Hematopoietic multipotent progenitor cell treated with erythropoietin and hydrocortisone succinate and interleukin-3 and kit ligand, for 8 days (in vitro differentiated cells): ENCODE measurements at places on chromosomes 7 and 10.

DNA sequence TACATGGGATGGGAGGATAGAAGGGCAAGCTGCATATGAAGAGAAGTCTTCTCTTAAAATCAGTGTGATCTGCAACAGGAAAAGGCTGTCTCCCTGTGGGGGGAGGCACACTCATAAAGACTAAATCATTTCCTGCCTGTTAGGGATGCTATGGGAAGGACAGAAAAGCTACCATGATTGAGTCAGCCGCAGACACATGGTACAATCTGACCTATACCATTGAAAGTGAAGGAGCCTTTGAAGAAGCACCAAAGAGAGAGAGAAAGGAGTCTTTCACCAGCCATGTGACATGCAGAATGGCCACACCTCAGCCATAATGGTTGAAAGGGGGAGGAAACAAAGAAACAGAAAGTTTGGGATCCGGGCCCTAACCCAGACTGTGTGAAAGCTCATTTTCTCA lies 29.1 kb downstream of the NUDCD3 start:
- DNase-seq: no peak

- no peak for DNase-seq
These were observed 5.1 kb downstream of the UBE3C start for GRCh38 chr7:157143788-157144187.

DNA sequence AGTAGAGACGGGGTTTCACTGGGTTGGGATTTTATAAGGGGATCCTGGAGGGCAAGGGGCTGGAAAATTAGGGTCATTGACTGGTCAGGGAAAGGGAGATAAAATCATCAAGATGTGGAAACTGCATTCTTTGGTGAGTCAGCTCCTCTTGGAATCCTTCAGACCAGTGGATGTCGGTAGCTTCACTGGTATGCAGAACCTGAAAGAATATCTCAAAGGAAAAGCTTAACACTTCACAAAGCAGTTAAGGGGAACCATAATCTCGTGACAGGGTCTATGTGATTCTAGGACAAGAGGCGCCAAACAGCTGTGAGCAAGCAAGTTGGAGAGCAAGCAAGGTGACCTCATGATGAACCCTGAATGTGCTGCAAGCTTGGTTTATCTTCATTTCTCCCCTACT lies 634.7 kb upstream of the AUTS2 start:
- no peak for DNase-seq

- peak; percentile 83 for DNase-seq
These were observed 4.1 kb upstream of the INTS1 start for GRCh38 chr7:1508277-1508758.

DNA sequence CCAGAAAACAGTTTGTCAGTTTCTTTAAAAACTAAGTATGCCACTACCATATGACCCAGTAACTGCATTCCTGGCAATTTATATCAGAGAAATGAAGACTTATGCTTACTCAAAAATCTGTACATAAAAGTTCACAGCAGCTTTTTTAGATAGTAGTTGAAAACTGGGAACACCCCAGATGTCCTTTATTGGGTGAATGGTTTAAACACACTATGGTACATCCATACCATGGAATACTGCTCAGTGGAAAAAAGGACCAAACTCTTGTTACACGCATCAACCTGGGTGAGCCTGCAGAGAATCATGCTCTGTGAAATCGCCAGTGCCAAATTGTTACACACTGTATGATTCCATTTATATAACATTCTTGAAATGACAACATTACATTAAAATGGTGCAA lies 127.6 kb upstream of the RET start:
- no peak for DNase-seq

DNA sequence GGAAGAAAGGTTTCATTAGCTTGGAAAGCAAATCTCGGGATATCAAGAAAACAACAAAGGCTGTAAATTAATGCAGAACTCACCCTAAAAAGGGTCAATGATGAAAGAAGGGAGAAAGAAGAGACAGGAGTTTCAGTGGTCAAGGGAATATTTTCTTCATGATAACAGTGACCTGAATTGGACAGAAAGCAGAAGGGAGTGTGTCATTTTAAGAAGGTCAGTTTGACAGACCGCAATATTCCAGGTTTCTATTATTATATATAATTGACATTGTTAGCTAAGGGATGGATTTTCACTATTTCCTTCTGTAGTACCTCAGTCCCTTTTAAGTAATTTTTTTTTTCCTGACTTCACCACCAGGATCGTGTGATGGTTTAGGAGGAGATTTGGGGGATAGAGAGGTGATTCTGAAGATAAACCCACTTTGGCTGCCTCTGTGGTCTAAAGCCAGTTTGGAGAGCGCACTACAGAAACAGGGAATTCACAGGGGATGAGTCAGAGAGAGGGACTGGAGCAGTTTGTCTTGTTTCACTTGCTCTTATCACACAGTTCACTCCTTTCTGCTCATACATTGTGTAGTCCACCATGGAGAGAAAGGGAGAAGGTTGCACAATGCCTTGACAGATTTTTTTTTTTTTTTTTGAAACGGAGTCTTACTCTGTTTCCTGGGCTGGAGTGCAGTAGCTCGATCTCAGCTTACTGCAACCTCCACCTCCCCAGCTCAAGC lies 417.9 kb downstream of the AUTS2 start:
- DNase-seq: no peak

DNA sequence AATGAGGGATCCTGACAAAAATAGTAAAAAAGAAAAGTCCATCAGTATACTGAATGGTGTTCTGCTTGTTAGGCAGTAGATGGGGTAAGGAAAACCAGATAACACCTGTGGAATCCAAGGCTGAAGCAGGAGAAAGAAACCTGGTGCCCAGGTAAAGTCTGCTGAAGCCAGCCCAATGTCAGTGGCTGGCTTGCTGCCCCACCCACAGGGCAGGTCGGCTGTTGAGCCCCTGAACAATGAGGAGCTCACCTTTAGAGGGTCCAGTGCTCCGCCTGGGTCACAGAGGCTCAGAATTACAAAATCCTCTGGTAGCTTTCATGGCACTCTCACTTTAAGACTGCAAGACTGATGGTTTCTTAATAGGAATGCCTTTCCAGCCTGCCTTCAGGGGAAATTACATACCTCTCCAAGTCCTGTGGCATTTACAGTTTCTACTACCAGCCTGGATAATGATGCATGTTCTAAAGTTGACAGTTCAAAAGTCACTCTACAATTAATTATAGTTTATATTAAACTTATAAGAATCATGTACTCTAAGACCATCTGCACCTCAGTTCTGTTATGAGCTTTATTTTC lies 23.8 kb downstream of the DHX32 start:
- no peak for DNase-seq

DNA sequence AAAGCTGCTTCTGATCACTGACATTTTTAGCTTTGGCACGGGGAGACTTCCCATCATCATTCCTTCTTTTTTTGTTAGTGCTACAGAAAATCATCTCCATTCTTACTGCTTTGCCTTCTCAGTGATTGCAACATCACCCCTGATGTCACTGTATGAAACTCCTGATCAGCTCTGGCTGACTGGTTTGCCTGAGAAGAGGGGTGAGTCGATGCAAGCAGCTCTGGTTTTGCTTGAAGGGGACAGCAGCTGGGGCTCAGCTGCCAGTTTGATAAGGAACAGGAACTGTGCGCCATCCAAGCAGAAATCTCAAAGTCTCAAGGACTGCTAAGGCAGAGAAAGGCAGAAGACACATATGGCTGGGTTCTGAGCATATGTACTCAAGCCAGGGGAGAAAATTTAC lies 808.5 kb upstream of the CELF2 start:
- no peak for DNase-seq

- no peak for DNase-seq
These were observed 51.7 kb upstream of the LEP start for GRCh38 chr7:128189231-128189930.

DNA sequence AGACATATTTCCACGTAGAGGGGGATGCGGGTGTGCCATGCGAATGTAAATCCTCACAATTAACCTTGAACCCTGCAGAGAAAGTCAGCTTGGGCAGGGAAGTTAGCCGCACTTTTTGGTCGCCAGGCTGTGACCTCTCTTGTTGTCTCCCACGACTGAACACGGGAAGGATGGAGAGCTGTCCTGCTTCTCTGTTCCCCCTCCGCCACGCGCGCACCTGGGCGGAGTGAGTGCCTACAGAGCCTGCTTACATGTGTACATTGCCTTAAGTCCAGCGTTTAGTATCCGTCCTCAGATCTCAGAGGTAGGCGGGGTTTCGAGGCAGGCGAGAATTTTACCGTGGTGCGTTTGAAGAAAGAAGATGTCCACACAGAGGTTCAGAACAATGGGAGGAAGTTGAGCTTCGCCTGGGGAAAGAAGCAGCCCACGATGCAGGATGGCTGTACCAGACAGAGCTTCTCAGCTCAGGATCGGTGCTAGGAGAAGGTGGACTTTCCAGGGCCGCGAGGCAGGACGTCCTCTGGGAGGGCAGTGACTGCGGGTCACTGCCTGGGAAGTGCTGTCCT lies 482 bp upstream of the ERCC6 start:
- DNase-seq: peak; percentile 63

GRCh38 chr10:70560511-70560941 lies 42.0 kb downstream of the PRF1 start:
- DNase-seq: no peak

DNA sequence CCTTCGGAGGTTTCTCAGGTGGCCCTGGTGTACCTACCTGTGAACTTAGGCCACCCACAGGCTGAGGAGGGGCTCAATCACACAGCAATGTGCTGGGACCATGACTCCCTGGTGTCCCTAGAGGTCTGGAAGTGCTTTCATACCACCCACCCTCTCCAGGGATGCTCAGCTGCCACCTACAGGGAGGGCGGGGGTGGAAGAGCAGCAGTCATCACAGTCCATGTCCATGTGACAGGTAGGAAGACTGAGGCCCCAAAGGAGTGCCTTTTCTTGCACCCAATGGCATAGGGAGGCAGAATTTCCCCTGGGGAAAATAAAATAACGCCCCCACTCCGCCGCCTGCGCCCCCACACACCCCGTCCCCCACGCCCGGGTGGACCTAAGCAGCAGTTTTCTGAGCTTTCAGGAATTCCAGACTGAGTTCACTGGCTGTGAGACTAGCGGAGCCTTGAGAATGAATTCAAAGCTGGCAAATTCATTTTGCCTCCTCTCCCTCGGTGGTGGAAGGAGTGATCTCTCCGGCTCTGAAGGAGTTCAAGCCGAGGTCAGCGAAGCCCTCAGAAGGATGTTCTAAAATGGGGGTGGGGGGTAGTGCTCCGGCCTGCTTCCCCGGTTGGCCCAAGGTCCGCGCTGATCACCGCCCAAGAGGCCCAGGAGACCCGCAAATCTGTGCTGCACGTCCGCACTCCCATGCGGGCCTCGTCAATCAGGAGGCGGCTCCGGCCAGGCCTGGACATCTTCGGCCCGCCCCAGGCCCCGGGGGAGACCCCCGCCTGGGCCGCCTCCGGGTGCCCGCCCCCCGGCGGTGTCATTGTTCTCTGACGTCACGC lies 2.1 kb upstream of the ZMIZ1 start:
- peak; percentile 45 for DNase-seq

- no peak for DNase-seq
These were observed 369.8 kb downstream of the GFRA1 start for GRCh38 chr10:115903207-115903606.

- no peak for DNase-seq
These were observed 148.9 kb upstream of the SLC13A1 start for GRCh38 chr7:123348690-123349089.

- peak; percentile 83 for DNase-seq
These were observed 181.4 kb downstream of the AKR1D1 start for GRCh38 chr7:138257459-138258196.

DNA sequence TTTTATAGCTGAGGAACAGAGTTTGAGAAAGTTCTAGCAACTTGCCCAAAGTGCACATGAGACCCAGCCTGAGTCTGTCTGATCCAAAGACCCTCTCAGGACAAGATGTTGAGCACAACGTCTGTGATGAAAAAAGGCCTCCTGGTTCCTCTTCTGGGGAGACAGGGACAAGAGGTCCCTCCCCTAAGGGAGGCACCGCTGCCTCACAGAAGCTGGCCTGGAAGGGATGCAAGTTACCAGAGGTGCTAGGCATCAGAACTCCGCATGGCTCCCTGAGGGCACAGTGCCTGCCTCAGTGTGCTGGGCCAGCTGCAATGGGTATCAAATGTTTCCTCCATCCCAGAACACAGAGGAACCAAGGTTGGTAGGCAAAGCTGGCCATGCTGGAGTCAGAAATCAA lies 302.4 kb downstream of the GRID1 start:
- no peak for DNase-seq

DNA sequence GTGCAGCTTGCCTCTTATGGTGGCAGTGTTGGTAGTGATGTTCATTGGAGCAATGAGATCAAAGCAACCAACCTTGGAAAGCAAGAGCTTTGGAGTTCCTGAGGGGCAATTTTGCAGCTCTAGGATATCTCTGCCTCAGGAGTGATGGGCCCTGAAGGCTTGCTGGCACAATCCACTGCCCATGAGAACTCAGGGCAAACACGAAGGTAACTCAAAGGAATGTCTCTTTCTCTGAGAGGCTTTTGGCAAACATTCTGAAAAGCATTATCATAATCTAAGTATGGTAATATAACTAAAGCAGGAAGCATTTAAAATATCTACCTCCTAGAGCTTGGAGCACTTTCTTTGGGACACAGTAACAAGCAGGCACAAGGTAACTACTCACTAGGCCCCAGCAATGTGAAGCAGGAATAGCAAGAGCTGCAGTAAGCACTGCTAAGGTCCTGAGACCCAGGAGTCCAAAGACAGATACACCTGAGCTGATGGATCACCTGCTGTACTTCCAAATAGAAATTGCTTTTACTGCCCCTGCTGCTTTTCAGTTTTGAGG lies 103.1 kb downstream of the NRF1 start:
- DNase-seq: no peak

DNA sequence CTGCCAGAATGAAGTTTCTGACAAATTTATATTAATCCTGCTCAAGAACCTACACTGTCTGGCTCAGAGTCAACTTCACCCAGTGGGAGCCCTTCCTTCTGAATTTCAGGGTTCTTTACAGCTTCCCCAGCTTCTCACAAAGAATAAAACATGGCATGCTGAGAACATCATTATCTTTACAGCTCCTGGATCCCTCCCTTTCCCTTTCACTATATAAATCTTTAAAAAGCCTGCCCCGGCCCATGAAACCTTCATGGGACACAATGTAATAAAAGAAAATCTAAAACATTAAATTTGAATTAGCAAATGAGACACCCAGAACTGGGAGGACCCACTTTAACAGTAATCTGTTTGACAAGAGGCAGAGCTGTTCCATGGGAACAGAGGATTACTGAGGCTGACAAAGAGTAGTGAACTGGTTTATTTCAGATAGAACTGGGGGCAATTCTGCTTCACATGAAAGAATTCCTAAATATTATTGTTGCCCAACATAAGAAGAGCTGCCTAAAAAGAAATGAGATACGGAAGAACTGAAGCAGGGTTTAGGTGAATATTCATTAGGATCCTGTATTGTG lies 222.8 kb downstream of the THSD7A start:
- no peak for DNase-seq

- DNase-seq: no peak
These were observed 181.3 kb downstream of the BAMBI start for GRCh38 chr10:28858646-28859045.

- no peak for DNase-seq
These were observed 224.8 kb downstream of the DNAJB9 start for GRCh38 chr7:108794466-108794865.
